ENCODE measurements at places on chromosomes 2 and 18. TPM values are rescaled to one million over a fixed set of nuclear protein-coding genes. Genes with fewer than 3 reads are reported as not detected.

The DPYSL5 gene
- total RNA-seq = not detected

The UGT1A4 gene
- total RNA-seq = not detected

DNA sequence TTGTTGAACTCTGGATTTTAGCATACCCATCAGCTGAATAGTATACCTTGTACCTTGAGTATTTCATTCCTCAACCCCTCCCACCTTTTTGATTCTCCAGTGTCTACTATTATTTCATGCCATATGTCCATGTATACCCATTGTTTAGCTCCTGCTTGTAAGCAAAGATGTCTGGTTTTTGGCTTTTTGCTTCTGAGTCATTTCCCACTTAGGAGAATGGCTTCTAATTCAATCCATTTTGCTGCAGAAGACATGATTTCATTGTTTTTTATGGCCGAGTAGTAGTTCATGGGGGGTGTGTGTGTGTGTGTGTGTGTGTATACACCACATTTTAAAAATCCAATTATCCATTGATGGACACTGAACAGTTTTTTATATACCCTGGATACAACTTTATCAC is 24.3 kb upstream of the MOCOS start:
- DNase-seq = no peak

The SRD5A2 gene
- not detected for total RNA-seq

DNA sequence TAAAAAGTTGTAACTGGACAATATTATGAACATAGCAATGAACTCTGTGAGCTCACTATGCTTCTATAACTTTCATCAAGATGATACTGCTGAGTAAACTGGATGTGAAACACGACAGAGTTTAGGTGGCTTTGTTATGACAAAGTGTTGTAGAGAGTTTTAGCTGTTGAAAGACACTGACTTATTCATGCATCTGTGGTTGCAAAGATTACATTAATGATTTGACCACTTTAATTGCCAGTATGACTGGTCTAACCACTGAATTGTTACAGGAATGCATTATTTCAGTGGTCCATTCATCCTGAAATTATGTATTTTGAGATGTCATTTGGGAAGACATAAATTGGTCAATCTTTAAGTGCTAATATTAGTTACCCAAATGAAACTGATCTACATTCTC is 117.9 kb downstream of the SPHKAP start:
- DNase-seq = no peak

DNA sequence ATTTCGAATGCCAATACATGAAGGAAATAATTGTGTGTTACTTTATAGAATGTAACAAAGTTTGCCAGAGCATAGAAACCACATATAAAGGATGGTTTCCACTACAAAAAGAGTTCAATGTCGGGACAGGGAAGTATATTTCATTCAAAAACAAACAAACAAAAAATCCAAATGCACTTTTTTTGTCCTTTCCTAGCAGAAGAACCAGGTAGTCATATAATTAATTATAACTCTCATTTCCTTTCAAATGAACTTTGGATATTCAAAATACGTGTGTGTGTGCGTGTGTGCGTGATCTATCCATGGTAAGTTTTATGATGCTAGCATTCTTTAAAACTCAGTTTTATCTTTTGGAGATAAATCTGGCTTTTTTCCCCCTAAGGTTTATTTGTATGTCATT is 8.3 kb downstream of the FN1 start:
- DNase-seq = no peak

DNA sequence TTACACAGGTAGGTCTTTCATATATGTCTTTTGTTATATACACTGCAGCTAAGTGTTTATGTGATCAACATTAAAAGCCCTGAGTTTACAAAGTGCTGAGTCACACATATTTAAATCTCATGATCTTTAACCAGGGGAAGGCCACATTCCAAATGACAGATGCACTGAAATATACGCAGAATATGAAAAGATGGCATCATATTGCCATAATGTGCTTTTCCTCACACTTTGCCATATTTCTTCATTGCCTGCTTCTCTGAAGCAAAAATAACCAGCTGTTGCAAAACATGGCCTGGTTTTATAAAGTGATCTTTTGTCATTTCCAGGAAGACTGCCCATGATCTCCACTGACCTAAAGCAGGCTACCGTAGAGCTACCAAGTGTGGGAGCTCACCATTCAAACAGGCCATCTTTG is 93.5 kb upstream of the MAPRE2 start:
- no peak for DNase-seq

The C2orf72 gene
- total RNA-seq = 0.33 TPM

The SERPINB7 gene
- total RNA-seq = not detected

The NXPH2 gene
- total RNA-seq = not detected

The CASP10 gene
- total RNA-seq = 29.0 TPM

The TXNL1 gene
- 32.4 TPM for total RNA-seq

DNA sequence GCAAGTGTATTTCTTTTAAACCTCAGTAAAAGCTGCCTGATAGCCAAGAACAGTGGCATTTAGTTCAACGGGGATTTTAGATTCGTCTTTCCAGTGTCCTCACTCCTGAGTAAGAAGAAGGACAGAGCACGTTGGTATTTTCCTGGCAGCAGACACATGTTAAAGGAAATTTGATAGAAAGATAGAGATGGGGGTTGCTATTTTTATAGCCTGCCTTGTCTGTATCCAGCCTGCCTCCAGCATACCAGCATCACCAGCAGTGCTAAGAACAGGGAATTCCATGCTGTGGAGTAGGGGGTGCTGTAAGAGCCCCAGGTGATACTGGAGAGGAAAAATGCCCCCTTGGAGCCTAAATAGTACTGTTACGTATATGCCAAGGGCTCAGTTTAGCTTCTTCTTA is 1.1 kb upstream of the SMYD1 start:
- no peak for DNase-seq

The GNAL gene
- total RNA-seq = 0.80 TPM

DNA sequence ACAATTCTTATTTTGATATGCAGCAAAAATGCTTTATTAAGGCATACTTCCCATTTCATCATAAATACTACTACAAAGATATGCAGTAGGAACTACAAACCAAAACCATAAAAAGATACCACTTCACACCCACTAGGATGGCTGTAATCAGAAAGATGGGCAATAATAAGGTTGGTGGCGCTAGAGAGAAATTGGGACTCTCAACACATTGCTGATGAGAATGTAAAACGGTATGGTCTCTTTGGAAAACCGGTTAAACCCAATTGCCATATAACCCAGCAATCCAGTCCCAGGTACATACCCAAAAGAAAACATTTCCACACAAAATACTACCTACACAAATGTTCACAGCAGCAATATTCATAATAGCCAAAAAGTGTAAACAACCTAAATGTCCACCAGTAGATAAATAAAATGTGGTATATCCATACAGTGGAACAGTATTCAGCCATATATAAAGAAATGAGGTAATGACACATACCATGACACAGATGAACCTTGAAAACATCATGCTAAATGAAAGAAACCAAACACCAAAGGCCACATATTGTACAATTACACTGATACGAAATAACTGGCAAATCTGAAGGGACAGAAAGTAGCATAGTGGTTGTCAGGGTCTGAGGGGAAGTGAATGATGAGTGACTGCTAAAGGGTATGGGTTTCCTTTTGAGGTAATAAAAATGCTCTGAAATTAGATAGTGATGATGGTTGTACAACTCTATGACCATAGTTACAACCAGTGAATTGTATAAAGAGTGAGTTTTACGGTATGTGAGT is 12.7 kb downstream of the SP3 start:
- DNase-seq = no peak

GRCh38 chr2:158772306-158773078 is 22.6 kb upstream of the DAPL1 start:
- DNase-seq = no peak

- no peak for DNase-seq
Measured at GRCh38 chr2:206688990-206689389, 29.2 kb downstream of the DYTN start.

The IL18R1 gene
- 8.8 TPM for total RNA-seq

- no peak for DNase-seq
Measured at GRCh38 chr2:160940271-160940670, 220.0 kb upstream of the TANK start.

DNA sequence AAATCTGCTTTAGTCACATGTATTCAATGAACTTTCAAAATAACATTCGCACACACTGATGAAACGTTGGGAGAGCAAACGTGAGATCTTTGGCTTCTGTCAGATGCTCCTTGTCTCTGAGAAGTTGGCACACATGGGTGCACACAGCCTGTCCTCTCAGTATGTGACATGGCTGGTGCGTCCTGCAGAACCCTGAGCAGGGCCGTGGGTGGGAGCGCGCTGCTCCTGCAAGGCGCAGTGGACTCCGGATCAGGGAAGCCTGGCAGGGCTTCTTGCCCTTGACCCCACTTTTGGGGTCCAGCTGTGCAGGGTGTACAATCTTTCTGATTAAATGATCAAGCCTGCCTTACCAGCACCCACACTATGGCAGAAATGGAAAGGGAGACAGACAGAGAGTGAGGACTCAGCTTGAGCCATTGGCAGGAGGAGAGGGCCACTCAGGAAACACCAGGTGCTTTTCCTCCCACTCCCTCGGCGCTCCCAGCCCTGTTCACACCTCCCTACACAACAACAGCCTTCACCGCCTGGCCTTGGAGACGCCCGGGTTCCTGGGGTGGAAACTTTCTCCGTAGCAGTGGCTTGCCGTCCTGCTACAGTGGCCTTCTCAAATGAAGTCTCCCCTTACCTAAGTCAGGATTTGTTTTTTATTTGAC is 108.4 kb upstream of the SNTG2 start:
- no peak for DNase-seq

The RAPH1 gene
- total RNA-seq = 5.4 TPM

The ACTG2 gene
- total RNA-seq = not detected

The CIB4 gene
- total RNA-seq = not detected

GRCh38 chr2:127619877-127620705 is 25.9 kb upstream of the GPR17 start:
- DNase-seq = no peak
